ENCODE measurements at places on chromosomes 11 and 22.

- no peak for DNase-seq
Measured at GRCh38 chr22:33570110-33570509, 350.2 kb downstream of the LARGE1 start.

GRCh38 chr11:19864141-19865140 lies 151.8 kb downstream of the NAV2 start:
- no peak for DNase-seq

DNA sequence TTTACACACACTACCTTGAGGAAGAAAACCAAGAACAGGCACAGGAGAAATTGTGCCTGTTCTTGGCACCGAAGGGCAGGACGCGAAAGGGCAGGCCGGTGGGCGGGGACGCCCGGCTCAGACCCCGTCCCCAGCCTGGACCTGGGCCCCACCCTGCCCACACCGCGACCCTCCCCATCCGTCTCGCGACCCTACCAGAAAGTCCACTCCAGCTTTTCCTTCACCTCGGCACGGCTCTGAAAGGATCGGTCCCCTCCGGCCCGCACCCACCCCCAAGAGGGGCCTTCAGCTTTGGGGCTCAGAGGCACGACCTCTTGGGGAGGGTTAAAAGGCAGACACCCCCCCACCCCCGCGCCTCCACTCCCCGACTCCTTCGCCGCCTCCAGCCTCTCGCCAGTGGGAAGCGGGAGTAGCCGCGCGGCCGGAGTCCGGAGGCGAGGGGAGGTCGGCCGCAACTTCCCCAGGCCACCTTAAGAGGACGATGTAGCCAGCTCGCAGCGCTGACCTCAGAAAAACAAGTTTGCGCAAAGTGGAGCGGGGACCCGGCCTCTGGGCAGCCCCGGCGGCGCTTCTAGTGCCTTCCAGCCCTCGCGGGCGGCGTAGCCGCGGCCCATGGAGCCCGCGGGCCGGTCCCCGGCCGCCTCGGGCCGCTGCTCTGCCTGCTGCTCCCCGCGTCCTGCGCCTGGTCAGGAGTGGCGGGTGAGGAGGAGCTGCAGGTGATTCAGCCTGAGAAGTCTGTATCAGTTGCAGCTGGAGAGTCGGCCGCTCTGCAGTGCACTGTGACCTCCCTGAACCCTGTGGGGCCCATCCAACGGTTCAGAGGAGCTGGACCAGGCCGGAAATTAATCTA lies 4.4 kb downstream of the SEC14L6 start:
- no peak for DNase-seq

DNA sequence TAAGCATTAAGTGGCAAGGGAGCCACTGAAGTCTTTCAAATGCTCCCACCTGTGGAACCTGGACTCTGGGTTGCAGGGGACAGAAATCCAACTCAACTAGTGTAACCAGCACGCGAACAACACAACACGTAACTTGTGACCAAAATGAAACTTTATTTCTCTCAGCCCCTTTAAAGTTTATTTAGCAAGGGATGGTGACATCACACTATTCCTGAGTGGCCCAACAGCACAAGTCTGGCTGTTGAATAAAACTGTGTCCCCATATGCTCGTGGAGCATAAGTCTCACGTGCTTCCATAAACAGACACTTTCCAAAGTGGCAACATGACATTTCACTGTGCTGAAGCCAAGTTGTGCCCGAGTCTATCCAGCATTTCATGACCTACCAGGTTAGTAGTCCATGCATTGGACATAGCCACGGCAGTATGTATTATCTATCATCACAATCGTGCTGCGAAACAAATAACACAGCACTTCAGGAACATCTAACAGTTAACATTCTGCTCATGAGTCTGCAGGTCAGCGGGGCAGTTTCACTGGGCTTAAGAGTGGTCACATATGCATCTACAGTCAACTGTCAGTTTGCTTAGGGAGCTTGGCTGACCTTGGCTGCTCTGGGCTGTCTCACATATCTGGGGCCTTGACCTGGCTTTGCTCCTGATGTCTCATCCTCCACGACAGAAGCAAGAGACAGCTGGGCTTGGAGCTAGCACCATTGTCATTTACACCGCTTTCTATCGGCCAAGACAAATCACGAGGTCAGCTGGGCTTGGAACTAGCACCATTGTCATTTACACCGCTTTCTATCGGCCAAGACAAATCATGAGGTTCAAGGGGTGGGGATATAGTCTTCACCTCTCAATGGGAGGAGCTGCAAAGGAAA lies 35.0 kb upstream of the LMO2 start:
- no peak for DNase-seq

GRCh38 chr22:48926136-48926535 lies 901.5 kb downstream of the BRD1 start:
- DNase-seq = no peak

- DNase-seq = no peak
Measured at GRCh38 chr11:88807349-88807748, 258.4 kb downstream of the GRM5 start.

DNA sequence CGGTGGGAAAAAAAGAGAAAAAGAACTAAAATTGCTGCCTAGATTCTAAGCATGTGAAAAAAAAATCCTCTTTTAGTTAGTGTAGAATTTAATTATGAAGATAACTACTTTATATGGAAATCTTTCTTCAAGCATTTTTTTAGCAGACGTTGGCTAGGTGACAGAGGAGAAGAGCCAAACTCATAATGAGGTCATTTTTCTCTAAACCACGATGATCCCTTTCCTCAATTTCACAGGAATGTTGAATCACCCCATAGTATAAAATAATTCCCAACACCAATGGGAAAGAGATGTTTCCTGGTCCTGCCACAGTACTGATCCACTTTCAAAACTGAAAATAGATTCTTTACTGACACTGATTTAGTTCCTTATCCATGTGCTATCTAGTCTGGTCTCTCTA lies 319.8 kb downstream of the DLG2 start:
- no peak for DNase-seq

GRCh38 chr11:29352273-29352795 lies 664.5 kb downstream of the KCNA4 start:
- no peak for DNase-seq

DNA sequence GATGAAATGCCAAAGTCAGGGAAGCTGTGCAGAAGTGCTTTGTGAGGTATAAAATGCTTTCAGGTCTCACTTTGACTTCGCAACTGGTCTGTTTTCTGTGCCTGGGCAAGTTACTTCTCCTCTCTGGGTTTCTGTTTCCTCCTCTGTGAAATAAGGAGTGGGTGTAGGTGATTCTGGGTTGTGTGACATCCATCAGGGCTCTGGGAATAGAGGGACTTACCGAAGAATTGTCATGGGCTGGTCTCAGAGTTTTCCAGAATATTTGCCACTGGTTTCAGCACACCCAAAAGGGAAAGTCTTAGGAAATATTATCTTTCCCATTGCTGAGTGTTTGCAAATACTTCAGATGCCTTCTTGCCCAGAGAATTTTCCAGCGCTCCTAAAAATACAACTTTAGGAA lies 118.4 kb downstream of the KIAA1671 start:
- no peak for DNase-seq

GRCh38 chr11:15826826-15827225 lies 529.5 kb downstream of the SOX6 start:
- DNase-seq = no peak

- DNase-seq = no peak
Measured at GRCh38 chr11:28144808-28145207, 36.6 kb downstream of the METTL15 start.

DNA sequence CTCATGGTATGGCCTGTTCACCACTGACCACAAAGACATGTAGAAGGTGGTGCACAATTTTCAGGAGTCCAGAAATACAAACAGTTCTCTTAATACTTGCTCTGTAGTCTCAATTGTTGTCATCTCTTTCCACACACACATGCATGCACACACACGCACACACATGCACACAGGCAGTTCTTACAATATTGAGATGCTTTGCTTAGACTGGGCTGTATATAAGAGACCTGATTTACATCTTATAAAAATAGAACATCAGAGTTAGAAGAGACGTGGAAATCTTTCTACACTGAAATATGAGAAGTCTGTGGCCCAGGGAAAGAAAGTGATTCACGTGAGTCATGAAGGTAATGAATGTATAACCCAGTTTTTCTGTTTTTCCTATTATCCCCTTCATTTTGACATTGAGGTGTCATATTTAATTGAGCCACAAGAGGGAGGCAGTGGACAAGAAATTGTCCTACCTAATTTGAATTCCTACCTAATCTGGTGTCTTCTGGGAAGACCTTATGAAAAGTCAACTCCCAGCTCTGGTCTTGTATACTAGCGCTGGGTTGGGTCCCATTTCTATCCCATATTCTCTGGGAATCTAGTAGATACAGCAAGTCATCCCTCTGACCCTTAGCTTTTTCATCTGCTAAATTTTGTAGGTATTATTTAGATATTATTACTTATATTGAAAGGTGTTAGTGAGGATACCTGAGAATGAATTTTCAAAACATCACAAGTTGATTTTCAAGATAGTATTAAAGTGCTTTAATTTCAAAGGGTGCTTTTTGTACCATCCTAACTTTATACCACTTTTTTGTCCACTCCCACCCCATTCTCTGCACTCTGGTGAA lies 14.9 kb upstream of the MS4A4A start:
- DNase-seq = no peak

- no peak for DNase-seq
Measured at GRCh38 chr22:46135611-46136485, 14.5 kb upstream of the PPARA start.

DNA sequence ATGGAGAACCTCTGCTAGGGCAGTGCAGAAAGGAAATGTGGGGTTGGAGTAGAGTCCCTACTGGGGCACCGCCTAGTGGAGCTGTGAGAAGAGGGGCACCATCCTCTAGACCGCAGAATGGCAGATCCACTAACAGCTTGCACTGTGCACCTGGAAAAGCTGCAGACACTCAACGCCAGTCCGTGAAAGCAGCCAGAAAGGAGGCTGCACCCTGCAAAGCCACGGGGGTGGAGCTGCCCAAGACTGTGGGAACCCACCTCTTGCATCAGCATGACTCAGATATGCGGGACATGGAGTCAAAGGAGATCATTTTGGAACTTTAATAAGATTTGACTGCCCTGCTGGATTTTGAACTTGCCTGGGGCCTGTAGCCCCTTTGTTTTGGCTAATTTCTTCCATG lies 8.7 kb downstream of the TSKU start:
- DNase-seq = no peak

DNA sequence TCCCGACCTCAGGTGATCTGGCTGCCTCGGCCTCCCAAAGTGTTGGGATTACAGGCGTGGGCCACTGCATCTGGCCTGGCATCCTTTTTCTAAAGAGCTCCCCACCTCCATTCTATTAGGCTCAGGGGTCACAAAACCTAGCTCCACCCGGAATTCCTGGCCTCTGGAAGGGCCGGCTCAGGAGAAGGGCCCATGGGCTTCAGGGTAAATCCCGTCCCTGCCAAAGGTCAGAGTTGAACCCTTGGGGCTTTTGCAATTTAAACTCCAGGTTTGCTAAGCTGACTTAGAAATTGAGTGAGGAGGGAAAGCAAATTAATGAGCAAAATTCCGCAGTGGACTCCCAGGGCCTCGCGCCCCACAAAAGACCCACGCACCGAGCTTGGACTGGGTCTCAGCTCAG lies 48.3 kb downstream of the RPS6KA4 start:
- DNase-seq = no peak

Data from activated naive CD8-positive, alpha-beta T cell treated with anti-CD3 and anti-CD28 coated beads, Interleukin-2, amount 50 U/mL, for 16 hours (primary cell).